ENCODE measurements at places on chromosomes 4 and X.

- DNase-seq, result no peak
Measured at GRCh38 chr4:70667740-70668535, 1.6 kb upstream of the JCHAIN start.

DNA sequence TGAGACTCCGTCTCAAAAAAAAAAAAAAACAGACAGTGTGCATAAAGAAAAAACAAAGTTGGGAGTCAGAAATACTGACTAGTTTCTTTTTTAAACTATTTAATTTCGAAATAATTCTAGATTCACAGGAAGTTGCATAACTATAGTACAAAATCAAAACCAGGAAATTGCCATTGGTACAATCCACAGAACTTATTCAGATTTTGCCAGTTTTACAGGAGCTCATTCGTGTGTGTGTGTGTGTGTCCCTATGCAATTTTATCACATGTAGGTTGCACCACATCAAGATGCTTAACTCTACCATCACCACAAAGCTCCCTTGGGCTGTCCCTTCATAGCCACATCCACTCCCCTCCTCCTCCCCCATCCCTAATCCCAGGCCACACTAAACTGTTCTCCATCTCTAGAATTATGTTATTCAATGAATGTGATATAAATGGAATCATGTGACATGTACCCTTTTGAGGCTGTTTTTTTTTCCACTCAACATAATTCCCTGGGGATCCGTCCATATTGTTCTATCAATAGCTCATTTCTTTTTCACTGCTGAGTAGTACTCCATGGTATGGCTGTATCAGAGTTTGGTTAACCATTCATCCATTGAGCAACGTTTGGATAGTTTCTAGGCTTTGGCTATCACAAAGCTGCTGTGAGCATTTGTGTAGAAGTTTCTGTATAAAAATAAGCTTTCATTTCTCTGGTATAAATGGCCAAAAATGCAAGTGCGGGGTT is 16.3 kb upstream of the DDX3X start:
- DNase-seq, result no peak

GRCh38 chrX:135740681-135741149 is 27.3 kb downstream of the CT45A1 start:
- DNase-seq, result no peak

DNA sequence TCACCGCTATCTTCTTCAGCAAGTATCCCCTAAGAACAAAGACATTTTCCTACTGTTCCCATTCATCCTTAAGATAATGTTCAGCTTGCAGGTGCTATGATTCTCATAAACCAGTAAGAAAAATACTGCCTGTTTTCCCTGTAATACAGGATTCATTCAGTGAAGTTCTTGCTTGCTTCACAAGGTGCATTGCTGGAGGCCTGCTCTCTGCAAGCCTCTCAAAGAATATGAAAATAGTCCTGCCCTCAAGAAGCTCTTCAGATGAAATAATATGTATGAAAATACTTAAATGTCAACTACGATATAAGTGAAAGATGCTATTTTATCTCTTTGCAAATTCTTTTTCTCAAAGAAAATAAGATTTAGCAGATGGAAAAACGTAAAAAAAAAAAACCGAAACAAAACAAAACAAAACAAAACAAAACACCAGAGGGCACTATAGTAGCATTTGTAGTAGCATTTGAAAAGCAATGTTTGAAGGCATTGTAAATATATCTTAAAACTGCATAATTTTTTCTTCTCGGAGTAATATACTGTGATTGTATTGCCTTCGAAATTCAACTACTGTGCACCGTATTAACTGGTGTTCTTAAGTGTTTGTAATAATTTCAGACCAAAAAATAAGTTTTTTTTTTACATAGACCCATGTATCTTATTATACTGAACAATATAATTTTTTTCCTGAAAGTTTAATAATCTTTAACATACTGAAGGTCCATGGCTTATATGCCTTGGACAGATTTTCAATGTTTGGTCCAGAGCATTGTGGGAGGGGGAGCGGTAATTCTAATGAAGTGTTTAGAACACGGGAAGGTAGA is 26.0 kb downstream of the ADH4 start:
- no peak for DNase-seq

GRCh38 chrX:1781766-1782165 is 166.9 kb downstream of the ASMT start:
- DNase-seq, result no peak

- no peak for DNase-seq
Measured at GRCh38 chr4:167456619-167457018, 222.3 kb upstream of the SPOCK3 start.

Data from C1 segment of cervical spinal cord (tissue), 14 donors.